ENCODE measurements at places on chromosomes 7 and 10.

DNA sequence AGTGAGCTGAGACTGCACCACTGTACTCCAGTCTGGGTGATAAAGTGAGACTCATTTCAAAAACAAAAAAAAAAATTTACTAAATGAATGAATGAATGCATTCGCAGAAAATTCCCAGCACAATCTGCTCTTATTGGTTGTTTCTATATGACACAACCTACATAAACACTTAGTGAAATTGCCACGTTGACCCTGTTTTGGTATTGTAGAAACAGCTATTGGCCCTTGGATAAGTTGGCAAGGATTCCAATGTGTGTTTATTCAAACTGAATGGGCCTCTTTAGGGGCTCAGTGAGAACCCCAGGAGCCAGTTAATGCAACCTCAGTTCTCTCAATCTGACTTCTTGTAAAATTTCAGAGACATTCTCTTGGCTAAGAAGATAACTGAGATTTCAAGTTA is 66.0 kb downstream of the HHEX start:
- no peak for DNase-seq

GRCh38 chr10:19668116-19668515 is 148.1 kb upstream of the PLXDC2 start:
- DNase-seq, result no peak

GRCh38 chr10:75417522-75417927 is 13.9 kb upstream of the LRMDA start:
- peak; percentile 34 for DNase-seq

- DNase-seq, result peak; percentile 7
These were observed 17.6 kb downstream of the NT5C3A start for GRCh38 chr7:33044986-33045385.

GRCh38 chr7:11373546-11374142 is 400.0 kb downstream of the PHF14 start:
- DNase-seq, result peak; percentile 18

DNA sequence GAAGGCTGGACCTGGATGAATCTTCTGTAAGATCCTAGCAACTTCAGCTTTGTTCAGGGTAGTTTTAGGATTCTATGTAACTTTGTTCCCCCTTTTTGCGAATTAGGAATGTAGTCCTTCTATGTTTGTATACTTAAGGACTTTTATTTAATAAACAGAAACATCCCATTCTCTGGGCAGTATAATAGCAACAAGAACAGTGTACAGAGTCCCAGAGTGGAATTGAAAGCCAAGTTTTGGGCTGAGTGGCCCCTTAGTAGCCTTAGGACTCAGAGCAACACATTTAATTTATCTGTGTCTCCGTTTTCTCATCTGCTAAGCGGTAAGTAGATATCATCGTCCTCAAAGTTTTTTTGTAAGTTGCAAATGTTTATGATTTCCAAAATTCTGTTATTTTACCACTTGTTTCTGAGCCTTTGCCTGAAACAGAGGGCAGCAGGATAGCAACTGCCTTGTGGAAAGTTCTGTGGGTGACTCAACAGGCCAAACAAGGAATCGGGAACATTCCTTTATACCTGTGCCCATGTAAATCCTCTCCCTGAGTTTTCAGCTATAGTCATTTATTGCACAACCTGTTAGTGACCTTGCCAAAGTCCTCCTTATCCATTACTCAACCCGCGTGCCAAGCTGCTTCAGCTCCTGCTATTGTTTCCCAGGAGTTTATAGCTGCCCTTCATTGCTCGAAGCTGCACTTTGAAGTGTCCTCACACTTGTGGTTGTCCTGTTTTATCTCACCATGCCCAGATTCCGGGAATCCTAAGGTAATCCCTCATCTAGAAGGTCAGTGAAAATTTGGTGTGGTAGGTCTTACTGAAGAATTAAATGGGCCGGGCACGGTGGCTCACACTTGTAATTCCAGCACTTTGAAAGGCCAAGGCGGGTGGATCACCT is 199.1 kb upstream of the AHR start:
- DNase-seq, result no peak

- DNase-seq, result no peak
These were observed 44.0 kb upstream of the SORBS1 start for GRCh38 chr10:95605163-95605562.

GRCh38 chr7:130891254-130892094 is 157.5 kb upstream of the KLF14 start:
- no peak for DNase-seq

DNA sequence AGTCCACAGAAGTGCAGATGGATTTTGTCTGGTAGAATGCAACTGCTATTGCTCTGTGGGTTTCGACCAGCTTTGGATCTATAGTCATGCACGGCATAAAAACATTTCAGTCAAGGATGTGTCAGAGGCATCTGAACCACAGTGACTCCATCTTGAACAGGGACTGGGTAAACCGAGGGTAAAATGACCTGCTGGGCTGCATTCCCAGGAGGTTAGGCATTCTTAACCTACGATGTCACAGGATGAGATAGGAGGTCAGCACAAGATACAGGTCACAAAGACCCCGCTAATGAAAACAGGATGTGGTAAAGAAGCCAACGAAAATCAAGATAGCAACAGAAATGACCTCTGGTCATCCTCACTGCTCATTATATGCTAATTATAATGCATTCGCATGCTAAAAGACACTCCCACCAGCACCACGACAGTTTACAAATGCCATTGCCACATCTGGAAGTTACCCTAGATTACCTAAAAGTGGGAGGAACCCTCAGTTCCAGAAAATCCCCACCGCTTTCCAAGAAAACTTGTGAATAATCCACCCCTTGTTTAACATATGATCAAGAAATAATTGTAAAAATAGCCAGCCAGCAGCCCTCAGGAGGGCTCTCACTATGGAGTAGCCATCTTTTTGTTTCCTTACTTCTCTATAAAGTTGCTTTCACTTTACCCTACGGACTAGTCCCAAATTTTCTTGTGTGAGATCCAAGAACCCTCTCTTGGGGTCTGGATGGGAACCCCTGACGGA is 50.7 kb upstream of the CPXM2 start:
- DNase-seq, result no peak

- DNase-seq, result no peak
These were observed 32.6 kb upstream of the NCAPG2 start for GRCh38 chr7:158737064-158737695.

DNA sequence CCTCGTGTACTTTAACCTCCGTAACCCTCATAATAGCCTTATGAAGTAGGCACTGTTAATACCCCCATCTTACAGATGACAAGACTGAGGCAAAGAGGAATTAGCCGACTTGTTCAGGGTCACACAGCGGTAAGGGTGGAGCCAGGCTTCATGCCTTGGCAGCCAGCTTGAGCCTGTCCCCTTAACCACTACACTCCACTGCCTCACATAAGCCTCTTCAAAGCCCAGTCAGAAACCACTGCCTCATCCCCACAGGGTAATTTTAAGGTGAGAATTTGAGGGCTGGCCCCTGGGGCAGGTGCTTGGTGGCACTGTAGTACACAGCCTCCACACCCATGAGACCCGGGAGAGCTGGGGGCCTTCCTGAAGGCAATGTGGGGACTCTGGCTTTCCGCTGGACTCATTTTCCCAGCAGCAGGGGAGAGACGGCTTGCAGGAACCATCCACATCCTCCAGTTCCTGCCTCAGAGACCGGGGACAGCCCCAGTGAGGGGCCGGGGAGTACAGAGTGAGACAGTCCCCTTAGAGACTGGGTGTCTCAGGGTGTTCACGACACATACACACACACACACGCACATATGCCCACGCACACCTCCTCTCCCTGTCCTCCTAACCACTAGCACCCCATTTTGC is 7.6 kb upstream of the C10orf105 start:
- DNase-seq, result no peak

GRCh38 chr7:141975806-141976523 is 2.4 kb upstream of the TAS2R38 start:
- DNase-seq, result peak; percentile 8

DNA sequence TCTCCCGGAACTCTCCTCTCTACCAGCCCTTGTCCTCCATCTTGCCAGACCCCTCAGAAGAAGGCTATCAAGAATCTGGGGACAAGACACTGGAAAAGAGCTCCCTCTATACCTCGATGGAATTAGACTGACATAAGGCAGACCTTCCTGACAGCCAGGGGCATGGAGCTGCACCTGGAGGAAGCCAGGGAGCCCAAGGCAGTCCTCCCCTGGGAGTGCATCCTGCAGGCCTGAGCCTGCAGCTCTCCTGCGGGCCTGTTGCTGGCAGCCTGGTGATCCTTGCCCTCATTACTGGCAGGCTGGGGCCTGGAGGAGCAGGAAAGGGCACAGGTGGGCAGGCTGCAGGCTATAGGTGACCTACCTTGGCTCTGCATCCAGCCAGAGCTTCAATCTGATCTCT is 323.4 kb downstream of the GRID1 start:
- DNase-seq, result no peak

GRCh38 chr10:128470321-128470965 is 344.2 kb upstream of the MKI67 start:
- DNase-seq, result no peak

GRCh38 chr7:67523713-67524112 is 527.1 kb downstream of the TYW1 start:
- DNase-seq, result no peak

GRCh38 chr7:100895956-100896731 is 456 bp upstream of the ACHE start:
- no peak for DNase-seq

DNA sequence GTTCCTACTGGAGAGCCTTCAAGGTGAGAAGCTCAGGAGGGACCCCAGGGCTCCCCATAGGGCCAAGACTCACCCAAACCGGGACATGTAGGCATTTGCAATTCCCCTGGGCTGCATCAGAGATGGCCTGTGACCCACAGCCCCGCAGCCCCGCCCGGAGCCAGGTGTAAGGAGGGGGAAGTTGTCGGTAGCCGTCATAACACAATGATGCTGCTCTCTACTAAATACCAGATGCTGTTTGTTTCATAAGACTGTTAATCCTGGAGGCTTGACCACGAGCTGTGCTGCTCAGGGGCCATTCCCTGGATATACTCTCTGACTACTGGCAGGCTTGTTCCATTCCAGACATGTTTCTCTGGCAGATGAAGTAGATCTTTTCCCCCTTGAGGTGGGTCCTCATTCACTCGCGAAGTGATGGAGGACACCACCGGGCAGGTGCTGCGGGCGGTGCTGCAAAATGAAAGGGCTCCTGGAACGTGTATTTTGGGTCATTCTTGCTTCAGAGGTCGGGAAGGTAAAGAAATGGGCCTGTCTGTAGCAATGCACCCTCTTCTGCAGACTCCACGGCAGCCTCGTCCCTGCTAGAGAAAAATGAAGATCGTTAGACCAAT is 61.1 kb downstream of the MKI67 start:
- DNase-seq, result no peak

DNA sequence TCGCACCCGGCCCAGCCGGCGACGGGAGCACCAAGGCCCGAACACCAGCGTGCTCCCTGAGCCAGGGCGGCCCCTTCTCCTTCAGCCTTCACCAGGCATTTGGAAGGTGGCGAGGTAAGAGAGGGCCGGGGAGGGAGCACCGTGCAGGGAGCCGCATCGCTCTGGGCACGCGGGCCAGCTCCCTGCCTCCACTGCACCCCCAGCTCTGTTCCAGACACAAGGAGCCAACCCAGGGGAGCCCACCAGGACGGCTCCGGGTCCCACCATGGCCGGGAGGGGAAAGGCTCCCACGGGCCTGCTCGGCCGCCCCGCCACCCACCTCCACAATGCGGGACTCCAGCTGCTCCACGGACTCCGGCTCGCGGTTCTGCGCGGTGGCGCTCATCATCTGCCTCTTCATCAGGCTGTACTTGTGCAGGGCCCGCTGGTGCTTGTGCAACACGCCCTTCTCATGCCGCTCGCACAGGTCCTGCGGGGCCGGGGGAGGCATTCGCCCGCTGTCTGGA is 15.1 kb downstream of the NUDT1 start:
- DNase-seq, result no peak

DNA sequence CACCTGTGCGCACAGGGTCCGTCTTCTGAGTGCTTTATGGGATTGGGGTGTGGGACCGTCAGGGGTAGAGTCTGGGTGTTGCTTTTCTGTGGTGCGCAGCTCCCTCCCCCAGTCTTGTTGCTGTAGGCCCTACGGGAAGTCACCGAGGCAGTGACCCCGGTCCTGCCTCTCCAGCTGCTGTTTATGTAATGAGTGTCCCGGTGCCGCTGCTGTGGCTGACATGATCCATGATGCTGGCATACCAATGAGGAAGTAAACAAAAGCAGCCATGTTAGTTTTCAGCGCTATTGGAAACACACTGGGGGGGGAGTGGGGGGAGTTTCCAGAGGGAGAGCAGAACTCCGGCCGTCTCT is 1.1 kb downstream of the TRIM8 start:
- DNase-seq, result peak; percentile 66

DNA sequence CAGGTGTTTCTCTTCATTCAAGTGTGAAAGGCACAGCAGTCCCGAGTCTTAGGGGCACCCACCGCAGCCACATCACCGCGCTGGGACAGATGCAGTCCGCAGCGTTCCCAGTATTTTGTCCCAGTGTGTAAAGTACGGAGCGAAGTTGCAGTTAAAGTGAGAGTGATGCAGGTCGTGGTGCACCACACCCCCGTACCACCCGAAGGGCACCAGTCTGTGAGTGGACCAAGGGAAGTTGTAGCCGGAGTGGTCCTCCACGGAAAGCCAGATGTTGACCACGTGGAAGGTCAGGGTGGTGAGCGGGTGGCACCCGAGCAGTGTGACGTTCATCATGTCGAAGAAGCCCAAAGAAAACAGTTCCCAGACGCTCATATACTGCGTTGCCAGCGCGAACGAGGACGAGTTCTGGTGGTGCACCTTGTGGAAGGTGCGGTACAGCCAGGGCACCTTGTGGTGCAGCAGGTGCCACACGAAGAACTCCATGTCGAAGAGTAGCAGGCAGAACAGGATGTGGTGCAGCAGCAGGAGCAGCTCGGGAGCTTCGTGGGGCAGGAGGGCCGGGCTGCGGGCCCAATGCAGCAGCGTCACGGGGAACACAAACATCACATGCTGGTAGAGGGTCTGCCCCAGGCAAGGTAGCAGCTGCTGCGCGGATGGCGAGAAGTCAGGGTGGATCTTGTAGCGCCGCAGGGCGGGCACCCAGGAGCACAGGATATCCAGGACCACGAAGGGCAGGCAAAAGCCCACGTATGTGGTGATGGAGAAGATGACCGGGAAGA is 526 bp downstream of the CH25H start:
- peak; percentile 39 for DNase-seq

DNA sequence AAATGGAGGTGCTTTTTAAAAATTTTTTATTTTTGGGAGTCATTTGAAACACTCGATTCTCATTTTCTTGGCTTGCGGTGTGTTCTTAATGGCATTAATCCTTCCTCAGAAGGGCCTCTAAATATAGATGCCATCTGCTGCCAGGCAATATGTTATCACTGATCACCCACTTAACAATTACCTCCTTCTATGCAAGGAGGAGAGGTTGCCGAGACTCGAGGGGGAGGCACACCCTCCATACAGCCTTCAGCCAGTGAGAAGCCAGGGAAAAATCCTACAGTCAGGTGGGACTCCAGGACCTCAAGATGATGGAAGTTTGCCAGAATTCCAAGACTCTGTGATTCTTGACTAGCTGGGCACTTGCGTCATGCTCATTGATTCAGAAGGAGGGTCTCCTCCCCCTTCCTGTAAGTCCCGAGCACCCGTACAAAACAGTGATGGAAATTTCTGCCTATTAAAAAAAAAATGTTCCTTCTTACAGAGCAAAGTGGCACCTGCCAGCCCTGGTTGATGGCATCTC is 574.5 kb downstream of the TYW1 start:
- DNase-seq, result no peak

GRCh38 chr10:100886521-100886920 is 26.2 kb upstream of the SLF2 start:
- no peak for DNase-seq
